RWPE1 (cell line): ENCODE measurements at places on chromosomes 12 and 14.

- no peak for DNase-seq
Observed at GRCh38 chr12:119836781-119837180, 40.3 kb downstream of the CIT start.

- no peak for DNase-seq
Observed at GRCh38 chr12:6471989-6472360, 1.5 kb upstream of the VAMP1 start.

- no peak for DNase-seq
Observed at GRCh38 chr12:26109343-26109881, 15.4 kb downstream of the BHLHE41 start.

- no peak for DNase-seq
Observed at GRCh38 chr14:72863216-72864006, 30.5 kb downstream of the DPF3 start.

DNA sequence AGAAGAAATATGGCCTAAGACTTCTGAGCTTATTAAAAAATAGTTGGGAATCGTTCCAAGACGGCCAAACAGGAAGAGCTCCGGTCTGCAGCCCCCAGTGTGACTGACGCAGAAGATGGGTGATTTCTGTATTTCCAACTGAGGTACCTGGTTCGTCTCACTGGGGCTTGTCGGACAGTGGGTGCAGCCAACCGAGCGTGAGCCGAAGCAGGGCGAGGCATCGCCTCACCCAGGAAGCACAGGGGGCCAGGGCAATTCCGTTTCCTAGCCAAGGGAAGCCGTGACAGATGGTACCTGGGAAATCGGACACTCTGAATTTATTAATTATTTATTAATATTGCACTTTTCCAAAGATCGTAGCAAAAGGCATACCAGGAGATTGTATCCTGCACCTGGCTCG, 857.8 kb downstream of the C12orf50 start:
- no peak for DNase-seq

DNA sequence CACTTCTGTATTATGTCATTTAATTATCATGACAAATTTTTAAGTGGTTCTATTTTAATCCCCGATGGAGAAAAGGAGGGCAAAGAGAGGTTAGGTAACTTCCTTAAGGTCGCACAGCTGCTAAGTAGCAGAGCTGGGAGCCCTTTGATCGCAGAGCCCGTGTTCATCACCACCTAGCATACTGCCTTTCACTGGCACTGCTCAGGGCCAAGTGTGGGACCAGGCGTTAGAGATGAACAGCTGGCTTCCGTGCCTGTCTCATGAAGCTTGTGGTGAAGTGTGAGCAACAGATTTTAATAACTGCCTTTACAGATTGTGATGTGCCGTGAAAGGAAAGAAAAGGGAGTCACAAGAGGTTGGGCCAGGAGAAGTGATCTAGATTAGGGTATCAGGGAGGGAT, 273.6 kb downstream of the AKAP6 start:
- DNase-seq = no peak

- DNase-seq = no peak
Observed at GRCh38 chr12:12476857-12477531, 85.7 kb downstream of the DUSP16 start.

DNA sequence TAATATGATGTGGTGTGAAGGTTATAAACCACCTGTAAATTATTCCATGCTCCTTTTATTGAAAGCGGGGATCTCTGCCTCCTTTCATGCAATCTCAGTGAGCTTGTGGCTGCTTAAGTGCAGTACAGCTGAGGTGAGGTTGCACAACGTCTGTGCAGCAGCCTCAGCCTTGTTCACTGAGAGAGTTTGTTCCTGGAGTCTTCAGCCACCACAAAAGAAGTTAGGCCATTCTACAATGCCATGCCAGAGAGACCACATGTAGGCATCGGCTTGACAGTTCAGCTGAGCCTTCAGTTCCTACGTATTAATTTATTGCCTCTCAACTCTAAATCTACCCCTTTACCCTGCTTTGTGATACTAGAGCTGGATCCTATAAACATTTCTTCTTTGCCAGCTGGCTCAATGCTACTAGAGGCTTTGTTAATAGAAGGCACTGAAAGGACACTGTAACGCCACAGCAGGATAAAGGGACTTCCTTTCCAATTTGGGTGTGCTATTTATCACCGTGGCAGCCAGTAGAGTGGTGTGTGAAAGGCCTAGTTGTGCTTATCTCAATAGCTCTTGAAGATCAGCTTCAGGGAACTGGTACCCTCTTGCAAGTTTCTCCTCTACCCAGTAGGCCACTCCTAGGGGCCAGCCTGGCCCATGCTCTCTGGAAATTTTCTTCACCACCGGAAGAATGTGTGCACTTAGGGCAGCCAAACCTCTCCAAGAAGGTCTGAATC, 337.7 kb downstream of the IPO8 start:
- no peak for DNase-seq

DNA sequence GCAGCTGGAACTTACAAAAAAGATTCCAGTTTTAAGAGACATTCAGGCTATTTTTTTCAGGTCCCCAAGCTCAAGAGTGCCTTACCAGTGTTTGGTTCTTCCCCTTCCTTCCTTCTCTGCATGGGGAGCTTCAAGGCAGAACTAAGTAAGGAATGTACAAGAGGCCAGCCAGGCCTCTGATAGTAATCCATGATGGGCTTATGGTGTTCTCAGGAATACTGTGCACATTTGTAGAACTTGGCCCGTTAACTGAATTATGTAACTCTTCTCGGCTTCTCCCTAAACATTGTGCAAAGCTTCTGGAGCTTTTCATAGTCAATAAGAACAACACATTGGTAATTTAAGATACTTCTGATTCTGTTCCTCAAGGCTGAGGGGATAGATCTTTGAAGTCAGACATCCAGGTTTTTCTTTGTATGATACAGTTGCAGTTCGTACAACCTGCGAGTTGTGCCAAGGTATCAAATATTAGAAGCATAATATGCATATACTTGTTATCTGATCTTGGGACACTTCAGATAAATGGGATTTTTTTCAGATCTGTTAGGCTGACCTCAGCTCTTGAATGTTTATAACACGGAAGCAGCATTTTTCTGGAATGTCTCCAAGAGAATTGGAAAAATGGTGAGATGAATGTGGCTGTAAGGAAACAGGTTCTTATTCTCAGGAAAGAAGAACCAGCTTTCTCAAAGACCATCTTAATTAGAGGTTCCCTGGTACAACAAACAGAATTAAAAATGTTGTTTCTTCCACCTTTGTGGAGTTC, 148.6 kb downstream of the ANO4 start:
- no peak for DNase-seq

DNA sequence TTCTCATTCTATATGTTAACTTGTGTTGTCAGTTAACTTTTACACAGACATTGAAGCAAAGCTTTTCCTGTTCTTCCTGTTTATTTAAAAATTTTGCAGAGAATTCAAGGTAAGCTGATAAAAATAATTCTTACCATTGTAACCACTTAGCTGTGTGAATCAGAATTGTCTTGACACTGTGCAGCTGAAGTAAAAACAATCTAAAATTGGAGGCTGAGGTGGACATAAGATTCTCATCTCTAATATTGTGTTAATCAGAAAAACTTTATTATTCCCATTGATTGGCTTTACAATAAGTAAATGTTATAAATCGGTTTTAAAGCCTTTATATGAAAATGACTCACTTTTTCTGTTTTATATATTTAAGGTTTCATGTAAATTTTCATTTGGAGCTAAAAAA, 240.3 kb upstream of the PLEKHG7 start:
- DNase-seq = no peak

DNA sequence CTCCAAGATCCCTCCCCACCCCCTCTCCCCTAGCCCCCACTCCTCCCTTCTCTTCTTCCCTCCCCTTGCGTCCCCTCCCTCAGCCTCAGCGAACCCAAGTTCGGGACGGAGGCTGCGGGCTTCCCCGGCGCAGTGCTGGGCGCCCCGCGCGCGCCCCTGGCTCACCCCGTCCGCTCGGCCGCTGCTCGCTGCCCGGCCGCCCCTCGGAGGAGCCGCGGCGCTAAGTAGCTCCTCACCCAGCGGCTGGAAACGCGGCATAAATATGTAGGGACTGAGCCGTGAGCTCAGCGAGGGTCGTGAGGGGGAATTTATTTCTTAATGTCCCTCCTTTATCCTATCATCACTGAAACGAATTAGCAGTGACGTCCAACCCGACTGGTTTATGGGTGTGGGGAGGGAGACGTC, at the start of gene NOS1:
Gene NOS1, minus strand, starts transcription at position 280 of the 405 bp plus-strand sequence. CDS start 30,557 bp downstream, outside the sequence.
- DNase-seq = no peak

GRCh38 chr12:126903027-126903876, 1363.7 kb upstream of the TMEM132C start:
- no peak for DNase-seq

DNA sequence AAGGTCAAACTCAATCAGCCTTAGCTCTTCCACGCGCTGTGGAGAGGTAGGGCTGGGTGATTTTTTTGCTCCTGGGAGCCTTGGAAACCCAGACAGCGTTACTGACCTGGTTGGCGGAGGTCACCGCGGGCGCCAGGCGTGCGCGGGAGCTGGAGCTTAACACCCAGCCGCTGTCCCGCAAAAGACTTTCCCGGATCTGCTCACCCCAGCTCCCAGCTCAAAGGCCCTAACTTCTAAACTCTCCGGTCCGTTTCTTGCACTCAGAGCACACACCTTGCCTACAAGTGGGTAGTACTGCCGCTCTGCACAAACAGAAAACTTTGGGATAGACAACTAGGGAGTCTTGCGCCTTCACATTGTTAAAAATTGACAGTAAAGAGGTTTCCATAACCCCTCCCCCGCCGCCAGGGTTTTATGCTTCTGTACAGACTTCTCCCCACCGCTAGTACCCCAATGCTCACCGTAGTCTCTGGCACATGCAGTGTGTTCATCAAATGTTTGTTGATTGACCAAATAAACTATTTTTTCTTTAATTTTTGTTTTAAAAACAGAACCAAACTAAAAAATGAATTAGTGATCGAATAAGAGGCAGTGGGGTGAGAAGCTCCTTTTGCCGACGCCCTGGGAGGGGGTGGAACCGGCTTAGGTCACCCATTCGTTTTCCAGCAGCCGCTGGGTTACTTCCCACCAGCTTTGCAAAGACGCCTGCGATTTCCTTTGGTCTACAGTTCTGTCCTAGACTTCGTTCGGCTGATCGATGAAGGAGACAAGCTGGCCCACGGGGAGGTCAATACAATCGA, 12.7 kb upstream of the TBX3 start:
- no peak for DNase-seq

- peak; percentile 86 for DNase-seq
Observed at GRCh38 chr12:70645494-70646317, 8.5 kb upstream of the PTPRB start.
